Peyer's patch (tissue), 4 donors: ENCODE measurements at places on chromosomes 6 and 20. TPM values are rescaled to one million over a fixed set of nuclear protein-coding genes. Genes with fewer than 3 reads are reported as not detected.

Gene HCK
- 10.2 TPM for total RNA-seq

Gene HLA-A
- 296 TPM for total RNA-seq

Gene ADIG
- not detected for total RNA-seq

- H3K4me3 ChIP-seq: no peak overlapping the region
- no peak for DNase-seq
- H3K27me3 ChIP-seq: no peaks in the 10 kb centered on the region
- no peak overlapping the region for H3K27ac ChIP-seq
These were observed 3.2 kb upstream of the DEF6 start for GRCh38 chr6:35294308-35294945.

DNA sequence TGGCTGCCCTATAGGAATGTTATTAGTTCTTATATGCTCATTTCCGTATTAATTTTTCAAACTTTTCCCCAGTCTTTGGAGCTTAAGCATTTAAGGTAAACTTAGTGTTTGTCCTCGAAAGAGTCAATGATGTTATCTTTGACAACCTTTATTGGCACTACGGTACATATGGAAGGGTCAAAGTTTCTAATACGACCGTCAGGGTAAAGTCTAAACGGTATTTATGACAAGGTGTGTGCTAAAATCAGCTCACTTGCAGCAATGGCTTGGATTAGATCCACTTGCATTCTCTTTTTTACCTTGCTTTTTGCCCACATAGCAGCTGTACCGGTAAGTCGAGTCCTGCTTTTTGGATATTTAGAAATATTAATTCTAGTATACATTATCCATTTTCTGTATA lies at the start of gene MEP1A:
TSS of gene MEP1A (plus strand) at position 252 of the 400 bp plus-strand sequence. CDS start at position 262, 10 bp downstream.
- peak within 1 kb of the TSS; percentile 51 for H3K27ac ChIP-seq
- no peak for DNase-seq
- H3K27me3 ChIP-seq: no peaks in the 10 kb centered on the region

GRCh38 chr6:78598966-78599365 lies 268.4 kb upstream of the IRAK1BP1 start:
- no peaks in the 10 kb centered on the region for H3K27me3 ChIP-seq
- H3K4me1 ChIP-seq: no peaks in the 10 kb centered on the region
- H3K27ac ChIP-seq: no peak overlapping the region
- DNase-seq: no peak
- no peaks in the 10 kb centered on the region for H3K36me3 ChIP-seq

DNA sequence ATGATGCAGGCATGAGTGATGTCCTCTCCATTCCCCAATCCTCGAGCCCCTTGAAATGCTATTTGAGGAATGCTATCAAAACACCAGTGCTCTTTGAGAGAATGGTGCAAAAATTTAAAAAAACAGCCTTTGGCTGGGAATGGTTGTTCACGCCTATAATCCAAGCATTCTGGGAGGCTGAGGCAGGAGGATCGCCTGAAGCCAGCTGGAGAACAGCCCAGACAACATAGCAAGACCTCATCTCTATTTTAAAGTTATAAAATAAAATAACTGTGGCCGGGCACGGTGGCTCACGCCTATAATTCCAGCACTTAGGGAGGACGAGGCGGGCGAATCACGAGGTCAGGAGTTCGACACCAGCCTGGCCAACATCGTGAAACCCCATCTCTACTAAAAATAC lies 4.2 kb upstream of the VARS1 start:
- H3K27ac ChIP-seq: no peak overlapping the region
- no peaks in the 10 kb centered on the region for H3K27me3 ChIP-seq
- H3K36me3 ChIP-seq: no peaks in the 10 kb centered on the region
- DNase-seq: no peak

GRCh38 chr6:94289131-94289530 lies 869.8 kb upstream of the EPHA7 start:
- H3K4me3 ChIP-seq: no peak overlapping the region
- no peaks in the 10 kb centered on the region for H3K36me3 ChIP-seq
- H3K27me3 ChIP-seq: no peaks in the 10 kb centered on the region
- H3K4me1 ChIP-seq: no peaks in the 10 kb centered on the region

DNA sequence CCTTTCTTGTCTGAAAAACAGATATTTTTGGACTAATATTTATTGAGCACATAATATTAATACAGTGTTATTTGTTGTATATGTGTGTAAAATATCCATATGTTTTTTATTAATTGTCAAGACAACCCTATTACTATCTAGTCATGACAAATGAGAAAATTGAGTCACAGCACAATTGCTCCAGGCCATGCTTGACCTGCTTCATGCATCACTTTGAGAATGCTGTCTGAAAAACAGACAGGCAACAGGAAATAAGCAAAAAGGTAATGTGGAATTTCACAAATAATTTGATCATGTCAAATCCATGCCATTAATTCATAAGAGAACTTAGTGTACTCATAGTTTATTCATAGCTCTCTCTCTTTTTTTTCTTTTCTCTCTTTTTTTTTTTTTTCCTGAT lies 246.5 kb downstream of the RIMS1 start:
- no peaks in the 10 kb centered on the region for H3K27me3 ChIP-seq
- no peaks in the 10 kb centered on the region for H3K36me3 ChIP-seq
- DNase-seq: no peak
- no peak overlapping the region for H3K27ac ChIP-seq

DNA sequence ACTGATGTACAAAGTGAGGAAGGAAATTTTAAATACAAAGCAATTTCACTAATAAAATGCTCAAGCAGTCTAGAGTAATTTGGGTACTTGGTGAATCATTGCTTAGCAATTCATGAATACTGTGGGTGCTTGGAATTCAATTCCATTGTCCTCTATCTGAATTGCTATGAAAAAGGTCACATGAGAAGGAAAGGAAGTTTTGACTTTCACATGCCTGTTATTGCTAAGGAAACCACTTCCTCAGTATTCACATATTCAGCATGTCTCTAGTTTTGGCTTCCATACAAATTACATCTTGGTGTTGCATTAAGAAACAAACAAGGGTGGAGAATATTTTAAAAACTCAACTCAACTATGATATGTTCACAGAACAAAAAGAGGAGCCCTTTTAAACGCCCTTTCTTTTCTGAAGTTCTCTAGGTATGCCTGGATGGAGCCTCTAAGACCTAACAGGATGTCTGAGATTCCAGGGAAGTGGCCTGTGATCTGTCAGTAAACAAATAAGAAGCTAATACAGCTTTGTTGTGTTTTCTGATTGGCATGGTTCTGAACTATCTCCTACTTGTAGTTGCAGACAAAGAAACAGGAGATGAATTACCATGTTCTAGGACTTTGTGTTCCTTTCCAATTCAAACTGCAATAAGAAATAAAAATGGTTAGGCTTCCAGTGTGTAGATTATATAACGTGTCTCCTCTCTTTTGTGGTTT lies 190.4 kb downstream of the OGFRL1 start:
- no peak overlapping the region for H3K4me3 ChIP-seq
- no peaks in the 10 kb centered on the region for H3K27me3 ChIP-seq
- no peak overlapping the region for H3K27ac ChIP-seq
- no peaks in the 10 kb centered on the region for H3K4me1 ChIP-seq
- DNase-seq: no peak

DNA sequence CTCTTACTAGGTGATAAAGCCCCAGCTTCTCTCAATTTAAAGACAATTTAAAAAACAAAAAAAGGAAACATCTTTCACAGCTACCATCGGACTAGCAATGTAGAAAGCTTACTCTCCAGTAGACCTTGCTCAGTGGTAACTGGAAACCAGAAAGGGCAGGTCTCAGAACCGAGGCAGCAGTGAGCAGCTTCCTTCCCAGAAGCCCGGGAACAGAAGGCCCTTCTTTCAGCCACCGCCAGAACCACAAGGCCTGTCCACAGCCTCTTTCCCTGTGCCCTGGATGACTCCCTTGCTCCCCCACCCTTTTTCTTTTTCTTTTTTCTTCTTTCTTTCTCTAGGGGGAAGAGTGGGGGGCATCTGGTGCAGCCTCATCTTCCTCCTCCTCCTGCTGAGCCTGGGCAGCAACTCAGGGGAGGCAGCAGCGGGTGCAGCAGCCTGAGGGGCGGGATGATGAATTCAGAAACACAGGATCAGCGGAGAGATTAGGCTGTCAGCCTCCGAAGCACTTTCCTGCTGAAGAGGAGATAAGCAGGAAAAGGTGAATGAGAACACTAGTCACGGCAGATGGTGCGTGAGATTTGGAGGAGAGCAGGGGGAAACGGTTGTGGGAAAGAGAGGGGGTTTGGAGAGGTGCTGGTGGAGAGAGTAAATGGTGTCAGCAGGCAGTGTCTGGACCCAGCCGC lies 158.5 kb downstream of the ID4 start:
- H3K4me3 ChIP-seq: no peak overlapping the region
- no peak overlapping the region for H3K27ac ChIP-seq
- no peaks in the 10 kb centered on the region for H3K27me3 ChIP-seq
- DNase-seq: no peak
- H3K4me1 ChIP-seq: no peaks in the 10 kb centered on the region
- H3K36me3 ChIP-seq: no peaks in the 10 kb centered on the region

- H3K27me3 ChIP-seq: no peaks in the 10 kb centered on the region
- no peak for DNase-seq
- no peaks in the 10 kb centered on the region for H3K36me3 ChIP-seq
- H3K4me1 ChIP-seq: no peaks in the 10 kb centered on the region
These were observed 190.8 kb downstream of the GMDS start for GRCh38 chr6:2054516-2055067.

GRCh38 chr20:13384132-13384531 lies 163.1 kb downstream of the ISM1 start:
- no peaks in the 10 kb centered on the region for H3K4me1 ChIP-seq
- no peak for DNase-seq
- H3K4me3 ChIP-seq: no peak overlapping the region
- no peaks in the 10 kb centered on the region for H3K27me3 ChIP-seq

GRCh38 chr6:79226660-79227059 lies 7.8 kb downstream of the HMGN3 start:
- no peaks in the 10 kb centered on the region for H3K27me3 ChIP-seq
- no peaks in the 10 kb centered on the region for H3K4me1 ChIP-seq
- H3K27ac ChIP-seq: no peak overlapping the region
- H3K4me3 ChIP-seq: no peak overlapping the region
- no peak for DNase-seq

DNA sequence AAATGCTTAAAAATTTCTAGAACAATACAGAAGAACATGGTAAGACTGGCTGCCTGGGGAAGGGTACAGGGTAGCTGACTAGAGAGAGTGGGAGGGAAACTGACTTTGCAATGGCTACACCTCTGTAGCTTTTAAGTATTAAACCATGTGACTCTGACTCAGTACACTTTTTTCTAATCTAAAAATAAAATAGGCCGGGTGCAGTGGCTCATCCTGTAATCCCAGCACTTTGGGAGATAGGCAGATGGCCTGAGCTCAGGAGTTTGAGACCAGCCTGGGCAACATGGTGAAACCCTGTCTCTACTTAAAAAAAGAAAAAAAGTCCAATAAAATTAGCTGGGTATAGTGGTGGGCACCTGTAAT lies 18.5 kb downstream of the ATP9A start:
- H3K27ac ChIP-seq: peak overlapping the region; percentile 92
- no peaks in the 10 kb centered on the region for H3K4me1 ChIP-seq
- H3K36me3 ChIP-seq: no peaks in the 10 kb centered on the region
- DNase-seq: no peak

DNA sequence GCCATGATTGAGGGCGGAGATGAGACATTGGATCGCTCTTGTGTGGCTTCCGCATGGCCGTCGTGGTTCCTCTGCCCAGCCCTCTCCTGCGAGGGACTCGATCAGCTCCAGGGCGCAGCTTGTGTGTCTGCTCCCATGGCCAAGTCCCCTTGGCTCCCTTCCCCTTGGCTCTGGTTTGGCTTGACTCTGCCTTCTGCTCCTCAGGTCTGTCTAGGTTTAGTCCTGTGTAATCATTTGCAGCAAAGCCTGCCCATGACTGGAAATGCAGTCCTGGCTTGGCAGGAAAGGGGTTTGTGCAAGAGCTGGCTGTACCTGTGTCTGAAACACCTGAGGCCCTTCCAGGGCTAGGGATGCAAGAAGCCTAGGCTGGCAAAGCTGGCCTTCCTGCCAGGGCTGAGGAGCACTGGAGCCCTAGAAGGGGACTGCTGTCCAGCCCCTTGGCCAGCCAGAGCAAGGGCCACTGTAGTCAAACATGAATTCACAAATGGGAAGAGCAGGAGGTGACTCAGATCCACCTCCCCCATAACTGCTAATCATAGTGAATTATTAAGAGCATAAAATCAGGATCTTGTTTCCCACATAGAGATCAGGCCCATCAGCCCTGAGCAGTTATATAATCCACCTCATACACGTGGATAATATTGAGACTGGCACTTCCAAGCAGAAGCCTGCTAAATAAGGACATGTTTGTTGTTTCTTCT lies 196.8 kb downstream of the FARS2 start:
- H3K27me3 ChIP-seq: no peaks in the 10 kb centered on the region
- H3K4me3 ChIP-seq: no peak overlapping the region
- no peaks in the 10 kb centered on the region for H3K36me3 ChIP-seq
- H3K27ac ChIP-seq: no peak overlapping the region
- H3K4me1 ChIP-seq: no peaks in the 10 kb centered on the region
- DNase-seq: no peak

- H3K27ac ChIP-seq: no peak overlapping the region
- peaks cover 38% of the 10 kb centered on the region for H3K36me3 ChIP-seq
- H3K27me3 ChIP-seq: no peaks in the 10 kb centered on the region
- peaks cover 5% of the 10 kb centered on the region for H3K4me1 ChIP-seq
These were observed 3.5 kb downstream of the UQCC1 start for GRCh38 chr20:35408270-35408669.

GRCh38 chr6:31068669-31069340 lies 43.6 kb downstream of the C6orf15 start:
- no peak overlapping the region for H3K4me3 ChIP-seq
- no peaks in the 10 kb centered on the region for H3K36me3 ChIP-seq
- no peaks in the 10 kb centered on the region for H3K27me3 ChIP-seq
- DNase-seq: peak; percentile 74
- no peak overlapping the region for H3K27ac ChIP-seq
